MM.1S (cell line): ENCODE measurements at places on chromosomes 4 and X.

- no peak for DNase-seq
Measured at GRCh38 chrX:11754958-11755645, 2.9 kb upstream of the MSL3 start.

DNA sequence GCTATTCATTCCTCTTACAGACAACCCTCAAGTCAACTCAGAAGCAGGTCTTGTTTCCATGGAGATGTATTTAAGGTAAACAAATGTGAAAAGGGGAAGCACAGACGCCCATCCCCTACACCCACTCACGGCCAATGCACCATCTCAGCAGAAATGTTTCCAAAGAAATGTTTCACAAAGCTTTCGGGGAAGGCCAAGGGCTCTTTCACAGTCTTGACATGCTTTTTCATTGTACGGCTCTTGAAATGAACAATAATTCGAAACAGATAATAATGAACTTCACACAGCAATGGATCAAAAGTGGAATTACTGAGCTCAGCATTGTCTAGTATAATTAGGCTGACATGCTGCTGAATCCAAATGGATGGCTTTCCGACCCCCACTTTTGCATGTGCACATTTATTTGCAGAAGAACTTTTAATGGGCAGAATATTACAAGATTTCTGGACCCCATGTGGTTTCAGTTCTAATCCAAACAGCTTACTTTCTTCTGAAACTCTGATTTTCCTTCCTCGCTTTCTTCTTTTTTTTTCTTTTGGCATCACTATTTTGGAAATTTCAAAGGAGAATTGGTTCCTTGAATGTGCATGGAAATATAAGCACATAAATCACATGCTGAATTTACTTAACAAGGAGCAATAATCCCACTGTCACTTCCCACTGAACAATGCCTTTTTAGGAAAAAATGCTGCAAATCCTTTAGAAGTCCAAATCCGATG is 160.9 kb downstream of the SMIM20 start:
- no peak for DNase-seq

DNA sequence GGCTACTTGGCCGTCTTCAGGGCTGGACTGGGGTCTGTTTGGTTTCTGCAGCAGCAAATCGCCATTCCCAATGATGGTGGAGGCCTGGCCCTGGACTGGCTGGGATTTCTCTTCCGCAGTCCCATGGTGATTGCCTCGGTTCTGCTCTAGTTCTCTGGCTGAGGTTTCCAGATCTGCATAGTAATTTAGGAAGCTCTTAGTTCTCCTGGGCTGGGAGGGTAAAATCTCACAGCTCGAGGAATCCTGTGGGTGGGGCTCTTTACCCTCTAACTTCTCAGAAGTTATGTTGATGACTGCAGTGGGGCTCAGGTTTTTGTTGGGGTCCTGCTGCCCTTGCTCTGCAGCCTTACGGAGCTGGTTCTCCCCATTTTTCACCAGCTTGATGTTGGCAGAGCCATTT is 200.6 kb downstream of the APBB2 start:
- DNase-seq, result no peak

GRCh38 chr4:15737255-15737654 is 34.4 kb downstream of the BST1 start:
- no peak for DNase-seq

DNA sequence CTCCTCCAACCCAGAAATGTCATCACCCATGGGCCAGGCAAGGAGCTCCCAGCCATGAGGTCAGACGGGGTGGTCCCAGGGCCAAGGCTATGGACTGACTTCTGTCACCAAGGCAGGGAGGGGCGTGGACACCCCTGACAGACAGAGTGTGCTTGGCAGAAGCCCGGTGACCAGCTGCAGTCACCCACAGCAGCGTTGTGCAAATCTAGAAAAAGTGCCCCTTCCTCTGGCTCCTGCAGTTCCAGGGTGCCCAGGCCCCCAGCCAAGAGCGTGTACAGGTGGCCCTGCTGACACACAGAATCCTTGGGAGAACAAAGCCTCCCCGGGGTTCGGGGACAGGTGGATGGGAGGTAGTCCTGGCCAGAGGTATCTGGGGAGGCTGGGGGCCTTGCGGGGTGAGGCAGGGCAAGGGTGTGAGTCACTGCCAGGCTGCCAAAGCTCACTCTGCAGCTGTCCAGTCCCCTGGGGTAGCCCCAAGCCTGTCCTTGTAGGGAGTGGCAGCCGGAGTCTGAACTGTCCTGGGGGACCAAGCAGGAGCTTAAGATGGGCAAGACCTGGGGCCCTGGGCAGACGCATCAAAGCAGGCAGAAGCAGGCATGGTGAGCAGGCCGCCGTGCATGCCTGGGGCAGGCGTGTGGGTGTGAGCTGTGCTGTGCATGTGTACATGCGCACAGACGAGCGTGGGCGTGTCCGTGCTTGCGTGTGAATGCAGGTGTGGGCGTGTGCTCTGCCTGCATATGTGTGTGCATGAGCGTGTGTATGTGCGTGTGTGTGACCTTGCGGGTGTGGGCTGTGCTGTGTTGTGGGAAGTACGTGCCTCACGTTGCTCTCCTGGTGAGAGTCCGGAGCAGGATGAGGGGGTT is 3.3 kb downstream of the MYL5 start:
- DNase-seq, result no peak

DNA sequence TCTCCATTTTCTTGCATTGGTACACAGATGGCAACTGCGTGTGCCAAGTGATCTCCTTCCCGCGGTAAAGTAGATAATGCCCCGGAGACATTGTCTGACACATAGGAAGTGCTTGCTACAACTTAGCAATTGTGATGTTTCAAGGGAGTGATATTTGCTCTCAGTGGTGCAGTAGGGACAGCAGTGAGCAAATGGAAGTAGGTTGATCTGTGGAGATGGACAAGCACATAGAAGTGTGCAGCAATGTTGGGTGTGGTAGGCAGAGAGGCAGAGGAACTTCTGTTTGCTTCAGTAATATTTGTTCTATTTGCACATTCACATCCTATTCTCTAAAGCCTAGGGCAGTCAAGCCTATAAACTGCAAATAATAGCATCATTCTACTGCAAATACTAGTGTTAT is 846.7 kb upstream of the PRKX start:
- no peak for DNase-seq

GRCh38 chr4:122531038-122531437 is 74.5 kb upstream of the IL2 start:
- DNase-seq, result no peak

GRCh38 chrX:134457708-134458107 is 2.3 kb upstream of the HPRT1 start:
- no peak for DNase-seq

GRCh38 chr4:154018659-154019058 is 229.8 kb upstream of the SFRP2 start:
- DNase-seq, result no peak

DNA sequence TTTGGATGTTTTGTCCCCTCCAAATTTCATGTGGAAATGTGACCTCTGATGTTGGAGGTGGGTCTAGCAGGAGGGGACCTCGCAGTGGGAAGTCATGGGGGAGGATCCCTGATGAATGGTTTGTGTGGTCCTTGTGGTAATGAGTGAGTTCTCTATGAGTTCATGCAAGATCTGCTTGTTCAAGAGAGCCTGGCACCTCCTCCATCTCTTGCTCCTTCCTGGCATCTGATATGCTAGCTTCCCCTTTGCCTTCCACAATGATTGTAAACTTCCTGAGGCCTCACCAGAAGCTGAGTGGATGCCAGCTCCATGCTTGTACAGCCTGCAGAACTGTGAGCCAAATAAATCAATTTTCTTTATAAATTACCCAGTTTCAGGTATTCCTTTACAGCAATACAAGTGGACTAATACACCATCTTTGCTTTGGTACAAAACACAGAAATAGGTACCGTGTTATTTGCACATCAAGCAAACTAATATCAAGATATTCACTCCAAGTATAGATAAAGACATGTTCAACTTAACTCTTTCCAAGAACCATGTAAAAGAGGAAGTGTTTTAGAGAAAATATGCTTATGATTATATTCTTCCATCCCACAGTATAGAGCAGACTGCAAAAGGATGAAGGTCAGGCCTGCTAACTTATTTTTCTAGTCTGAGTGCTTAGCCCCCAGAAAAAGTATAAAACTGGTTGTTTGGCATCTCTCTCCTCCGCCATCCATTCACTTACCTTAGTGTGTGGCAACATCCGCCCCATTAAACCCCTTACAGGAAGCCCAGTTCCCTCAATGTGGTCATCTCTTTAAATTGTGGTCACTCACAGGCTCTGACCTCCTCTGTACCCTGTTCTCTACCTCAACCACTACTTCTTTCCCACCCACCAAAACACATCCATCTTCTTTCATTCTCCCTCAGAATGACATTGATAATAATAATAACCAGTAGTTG is 6.7 kb downstream of the ARAP2 start:
- no peak for DNase-seq

DNA sequence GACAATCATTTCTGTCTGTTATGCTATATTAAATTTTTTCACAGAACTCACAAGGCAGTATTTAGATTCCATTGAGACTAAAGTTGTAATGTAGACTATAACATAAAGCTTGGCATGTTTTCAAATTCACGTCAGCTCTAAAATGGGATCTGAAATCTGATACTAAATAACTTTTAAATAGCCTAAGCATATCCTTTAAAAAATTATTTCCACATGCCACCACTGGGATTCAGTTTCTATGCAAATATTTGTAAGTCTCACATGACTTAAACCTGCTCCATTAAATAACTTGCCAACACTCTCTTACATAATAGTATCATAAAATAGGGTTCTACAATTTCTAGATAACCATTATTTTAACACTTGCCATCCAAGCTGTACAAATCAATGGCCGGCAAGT is 32.4 kb downstream of the KLHL8 start:
- no peak for DNase-seq

DNA sequence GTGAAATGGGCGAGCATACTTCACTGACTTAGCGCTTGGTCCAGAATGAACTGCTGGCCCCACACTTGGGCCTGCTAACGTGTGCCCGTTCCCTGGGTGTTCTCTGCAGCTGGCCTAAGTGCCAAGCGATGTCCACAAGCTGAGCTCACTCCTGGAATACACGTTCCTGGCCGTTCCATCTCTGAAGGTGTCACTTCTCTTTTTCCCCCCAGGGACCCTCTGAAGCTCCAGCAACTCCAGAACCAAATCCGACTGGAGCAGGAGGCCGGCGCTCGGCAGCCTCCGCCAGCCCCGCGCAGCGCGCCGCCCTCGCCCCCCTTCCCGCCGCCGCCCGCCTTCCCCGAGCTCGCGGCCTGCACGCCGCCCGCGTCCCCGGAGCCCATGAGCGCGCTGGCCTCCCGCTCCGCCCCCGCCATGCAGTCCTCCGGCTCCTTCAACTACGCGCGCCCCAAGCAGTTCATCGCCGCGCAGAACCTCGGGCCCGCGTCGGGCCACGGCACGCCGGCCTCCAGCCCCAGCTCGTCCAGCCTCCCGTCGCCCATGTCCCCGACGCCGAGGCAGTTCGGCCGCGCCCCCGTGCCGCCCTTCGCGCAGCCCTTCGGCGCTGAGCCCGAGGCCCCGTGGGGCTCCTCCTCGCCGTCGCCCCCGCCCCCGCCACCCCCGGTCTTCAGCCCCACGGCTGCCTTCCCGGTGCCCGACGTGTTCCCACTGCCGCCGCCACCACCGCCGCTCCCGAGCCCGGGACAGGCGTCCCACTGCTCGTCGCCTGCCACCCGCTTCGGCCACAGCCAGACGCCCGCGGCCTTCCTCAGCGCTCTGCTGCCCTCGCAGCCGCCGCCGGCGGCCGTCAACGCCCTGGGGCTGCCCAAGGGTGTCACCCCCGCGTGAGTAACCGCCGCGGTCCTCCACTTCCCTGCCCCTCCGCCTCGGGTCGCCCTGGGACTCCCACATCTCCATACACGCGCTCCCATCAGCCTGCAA is 132.3 kb downstream of the CBR4 start:
- no peak for DNase-seq

GRCh38 chr4:24794480-24794879 is 893 bp upstream of the SOD3 start:
- DNase-seq, result no peak
